Retina (tissue), 1 donor: ENCODE measurements at places on chromosomes 5 and 9.

GRCh38 chr5:173020643-173021042, 35.5 kb upstream of the CREBRF start:
- no peak for DNase-seq

GRCh38 chr5:35369965-35370790, 139.9 kb upstream of the PRLR start:
- peak; percentile 58 for DNase-seq

DNA sequence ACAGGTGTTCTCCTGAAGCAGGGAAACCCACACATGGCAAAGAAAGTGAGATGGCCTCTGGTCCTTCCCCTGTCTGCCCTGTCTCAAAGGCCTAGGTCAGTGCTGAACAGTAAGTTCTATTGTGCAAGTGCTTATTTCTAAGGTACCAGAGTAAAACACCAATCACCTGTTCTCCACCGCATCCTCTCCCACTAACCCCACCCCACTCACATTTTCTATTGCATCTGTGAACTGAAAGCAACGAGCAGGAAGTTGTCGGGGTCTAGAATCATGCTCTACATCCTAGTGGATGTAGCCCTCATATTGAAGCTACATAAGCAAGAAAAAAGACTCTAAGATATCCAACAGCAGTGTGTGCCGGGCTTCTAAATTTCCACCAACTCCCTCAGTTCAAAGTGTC, 265.9 kb downstream of the ENC1 start:
- no peak for DNase-seq

- DNase-seq: no peak
Measured at GRCh38 chr9:126095546-126096190, 231.0 kb upstream of the MVB12B start.
